ENCODE measurements at places on chromosomes 13 and 19.

DNA sequence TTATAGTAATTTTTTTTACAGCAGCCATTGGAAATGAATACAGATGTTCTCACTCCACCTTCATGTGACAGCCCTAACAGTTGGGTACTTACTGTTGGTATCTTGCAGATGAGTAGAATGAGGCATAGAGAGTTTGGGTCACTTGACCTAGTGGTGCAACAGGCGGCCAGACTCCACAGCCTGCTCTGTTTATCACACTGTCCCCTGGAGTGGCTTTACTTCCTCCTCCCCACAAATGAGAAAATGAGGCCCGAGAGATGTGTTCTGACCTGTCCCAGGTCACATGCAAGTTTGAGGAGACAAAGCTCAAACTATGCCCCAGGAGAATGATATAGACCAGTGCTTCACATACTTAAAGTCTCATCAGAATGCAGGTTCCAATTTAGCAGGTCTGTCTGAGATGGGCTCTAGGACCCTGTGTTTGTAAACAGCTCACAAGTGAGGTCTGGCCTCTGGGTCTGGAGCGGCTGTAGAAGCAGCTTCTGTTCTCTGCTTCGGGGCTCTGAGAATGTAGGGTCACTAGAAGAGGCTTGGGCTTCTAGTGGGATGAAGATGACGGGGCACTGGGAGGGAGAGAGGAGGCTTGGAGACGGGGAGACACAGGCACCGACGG lies 37.4 kb upstream of the RCBTB2 start:
- no peak for DNase-seq

- DNase-seq: no peak
Measured at GRCh38 chr13:100958831-100959230, 284.2 kb upstream of the TMTC4 start.

DNA sequence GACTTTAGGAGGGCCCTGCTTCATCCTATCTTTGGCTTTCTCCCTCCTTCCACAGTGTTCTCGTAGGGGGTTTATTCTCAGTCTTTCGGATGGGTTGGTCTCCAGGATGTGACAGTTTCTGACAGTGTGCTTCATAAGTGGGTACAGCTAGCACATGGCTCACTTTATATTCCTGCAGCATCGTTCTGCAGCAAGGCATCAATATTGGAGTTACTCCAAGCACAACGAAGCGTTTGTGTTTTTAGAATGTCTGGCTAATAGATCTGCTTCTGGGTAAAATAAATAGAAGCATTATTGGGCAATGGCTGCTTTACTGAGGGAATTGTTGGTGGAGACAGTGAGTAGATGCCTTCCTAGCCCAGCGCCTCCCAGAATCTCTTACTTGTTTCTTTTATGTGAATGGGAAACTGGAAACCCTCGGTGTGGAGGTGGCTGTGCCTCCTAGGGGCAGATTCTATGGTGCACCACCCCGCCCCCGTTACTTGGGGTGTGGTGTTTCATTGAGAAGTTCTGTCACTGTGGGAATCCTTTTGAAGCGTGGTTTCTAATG lies 2.0 kb downstream of the FARP1 start:
- peak; percentile 13 for DNase-seq

DNA sequence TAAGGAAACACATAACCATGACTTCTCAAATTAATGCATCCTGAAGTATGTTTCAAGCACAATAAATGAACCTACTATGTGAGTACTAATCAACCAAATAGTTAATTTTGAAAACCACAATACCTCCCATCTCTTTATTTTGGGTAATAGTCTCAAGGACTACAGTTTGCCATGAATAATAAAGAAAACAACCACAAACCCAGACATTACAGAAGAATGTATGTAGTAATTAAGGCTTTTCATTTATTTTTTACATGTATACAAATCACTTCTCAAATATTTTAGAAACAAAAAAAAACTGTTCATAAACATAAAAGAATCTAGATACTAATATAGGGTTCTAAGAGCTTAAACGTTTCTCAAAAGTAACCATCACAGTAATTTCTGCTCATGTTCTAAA lies 6.8 kb downstream of the KATNAL1 start:
- DNase-seq: no peak

DNA sequence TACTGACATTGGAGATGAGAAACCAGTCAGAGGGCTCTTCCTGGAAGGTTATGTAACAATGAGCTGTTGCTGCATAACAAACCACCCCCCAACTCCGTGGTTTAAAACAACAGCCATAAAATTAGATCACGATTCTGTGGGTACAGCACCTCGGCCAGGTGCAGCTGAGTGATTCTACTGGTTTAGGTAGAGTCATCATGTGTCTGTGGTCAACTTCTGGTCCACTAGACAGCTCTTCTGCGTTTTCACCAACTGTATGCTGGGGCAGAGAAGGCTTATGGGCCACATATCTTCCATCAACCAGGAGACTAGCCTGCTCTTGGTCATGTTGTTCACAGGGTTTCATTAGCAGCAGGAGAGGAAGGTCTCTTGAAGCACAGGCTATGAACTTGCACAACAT lies 585.5 kb downstream of the KCTD12 start:
- no peak for DNase-seq

- DNase-seq: no peak
Measured at GRCh38 chr19:7874076-7874896, at the start of gene PRR36. Gene PRR36 (minus strand): TSS chr19:7874390. CDS start chr19:7873689, 701 bp downstream.

DNA sequence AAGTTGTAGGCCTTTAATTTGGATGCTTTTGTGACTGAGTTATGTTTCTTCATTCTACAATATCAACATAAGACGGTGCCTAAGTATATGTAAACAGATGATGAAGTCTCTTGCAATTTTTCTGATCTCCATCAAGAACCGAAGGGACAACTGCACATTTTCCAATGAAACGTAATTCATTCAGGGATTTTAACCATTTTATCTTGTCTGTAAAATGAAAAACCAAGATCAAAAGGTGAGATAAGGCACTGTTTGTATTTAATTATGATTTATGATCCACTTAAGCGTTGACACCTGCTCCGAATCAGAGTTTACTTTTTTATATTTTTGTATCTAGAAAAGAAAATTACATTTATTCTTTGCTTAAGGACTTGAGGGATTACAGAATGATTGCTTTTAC lies 556.8 kb upstream of the ARGLU1 start:
- no peak for DNase-seq

- no peak for DNase-seq
Measured at GRCh38 chr13:76958841-76959432, 10.6 kb downstream of the ACOD1 start.

DNA sequence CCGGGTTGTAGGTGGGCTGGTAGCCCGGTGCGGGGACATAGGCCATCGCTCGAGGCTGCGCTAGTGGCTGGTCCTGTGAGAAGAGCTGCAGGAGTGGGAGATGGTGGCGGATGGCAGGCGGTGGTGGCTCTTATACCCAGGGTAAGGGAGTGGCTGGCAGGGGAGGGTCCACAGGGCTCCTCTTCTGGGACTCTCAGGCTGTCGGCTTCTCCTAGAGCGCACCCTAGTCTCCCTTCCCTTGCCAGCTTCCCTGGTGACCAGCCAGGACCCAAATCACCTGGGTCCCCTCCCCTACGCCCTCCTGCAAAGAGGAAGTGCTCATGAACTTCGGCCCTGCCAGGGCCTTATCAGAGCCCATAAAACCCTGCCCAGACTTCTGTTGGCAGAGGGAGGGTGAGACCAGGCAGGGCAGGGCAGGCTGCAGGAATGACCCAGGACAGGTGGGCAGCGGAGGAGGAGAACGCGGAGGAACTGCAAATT lies at the start of gene LGALS4:
Gene LGALS4 (minus strand): TSS at position 105 of the 480 bp plus-strand sequence. CDS start 59 bp downstream, at position 46.
- DNase-seq: no peak

- no peak for DNase-seq
Measured at GRCh38 chr19:23527797-23528196, 132.5 kb upstream of the ZNF91 start.

GRCh38 chr13:69226427-69226826 lies 881.2 kb upstream of the ATXN8OS start:
- no peak for DNase-seq

DNA sequence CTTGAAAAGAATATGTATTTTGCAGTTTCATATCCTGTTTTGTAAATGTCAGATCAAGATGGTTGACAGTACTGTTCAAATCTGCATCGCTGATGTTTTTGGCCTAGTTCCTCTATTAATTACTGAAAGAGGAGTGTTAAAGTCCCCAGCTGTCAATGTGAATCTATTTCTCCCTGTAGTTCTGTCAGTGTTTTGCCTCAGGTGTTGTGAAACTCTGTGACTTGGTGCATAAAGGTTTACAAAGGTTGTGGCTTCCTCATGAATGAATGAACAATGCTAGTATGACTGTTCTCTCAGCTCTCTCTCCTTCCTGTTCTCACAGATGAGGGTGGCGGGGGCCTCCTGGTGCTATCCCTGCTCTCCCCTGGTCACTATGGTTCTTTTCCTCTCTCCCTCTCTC lies 142.4 kb downstream of the MYCBP2 start:
- DNase-seq: no peak

DNA sequence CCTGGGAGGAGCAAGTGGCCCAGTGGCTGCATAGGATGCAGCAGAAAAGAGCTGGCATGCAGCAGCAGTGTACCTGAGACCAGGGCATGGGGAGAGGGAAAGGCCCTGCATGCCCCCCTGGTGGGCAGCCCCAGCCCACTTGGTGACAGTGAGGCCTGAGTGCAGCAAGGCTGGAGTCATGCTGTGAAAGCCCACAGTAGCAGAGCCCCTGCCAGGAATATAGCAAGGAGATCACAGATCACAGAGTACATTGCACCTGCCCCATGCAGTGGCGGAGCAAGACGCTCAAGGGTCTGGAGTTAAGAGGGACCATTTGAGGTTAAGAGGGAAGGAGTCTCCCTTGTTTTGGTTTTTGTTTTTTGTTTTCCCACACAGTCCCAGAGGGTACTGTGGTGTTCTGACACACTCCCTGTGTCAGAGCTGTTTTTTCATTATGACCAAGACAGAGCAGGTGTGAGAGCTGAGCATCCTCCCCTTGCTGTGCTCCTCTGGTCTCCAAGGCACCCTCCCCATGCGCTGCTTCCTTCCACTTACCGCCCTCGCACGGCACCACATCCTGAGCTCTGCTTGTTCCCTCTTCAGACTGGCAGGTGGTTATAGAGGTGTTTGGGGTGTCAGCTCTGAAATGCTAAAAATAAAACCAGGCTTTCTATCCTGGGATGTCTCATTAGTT lies 85.0 kb upstream of the UBL3 start:
- no peak for DNase-seq

- no peak for DNase-seq
Measured at GRCh38 chr19:48920949-48921348, 12.6 kb upstream of the DHDH start.

GRCh38 chr13:104593693-104594092 lies 1527.5 kb upstream of the SLC10A2 start:
- no peak for DNase-seq

DNA sequence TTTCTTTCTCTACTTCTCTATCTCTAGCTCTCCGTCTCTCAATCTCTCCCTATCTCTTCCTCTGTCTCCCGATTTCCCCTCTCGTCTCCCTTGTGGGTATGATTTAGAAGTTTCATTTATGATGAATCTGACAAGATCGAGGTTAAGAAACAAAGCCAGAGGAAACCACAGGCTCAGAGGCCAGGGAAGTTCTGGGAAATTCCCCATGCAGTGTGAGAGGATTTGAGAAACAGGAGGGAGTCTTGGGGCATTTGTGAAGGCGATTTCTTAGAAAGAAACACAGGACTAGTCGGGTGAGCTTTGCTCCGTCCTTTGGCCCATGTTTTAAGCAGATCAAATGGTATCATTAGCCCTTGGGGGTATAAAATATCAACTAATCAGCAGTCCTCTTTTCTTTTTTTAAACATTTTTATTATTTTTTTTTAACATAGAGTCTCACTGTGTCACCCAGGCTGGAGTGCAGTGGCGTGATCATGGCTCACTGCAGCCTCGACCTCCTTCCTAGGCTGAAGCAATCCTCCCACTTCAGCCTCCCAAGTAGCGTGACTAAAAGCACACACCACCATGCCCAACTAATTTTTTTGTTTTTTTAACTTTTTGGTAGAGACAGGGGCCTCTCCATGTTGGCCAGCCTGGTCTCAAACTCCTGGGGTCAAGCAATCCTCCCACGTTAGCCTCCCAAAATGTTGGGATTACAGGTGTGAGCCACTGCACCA lies 25.8 kb downstream of the TNFSF9 start:
- no peak for DNase-seq

- DNase-seq: no peak
Measured at GRCh38 chr19:2854849-2855248, 12.3 kb upstream of the ZNF556 start.

DNA sequence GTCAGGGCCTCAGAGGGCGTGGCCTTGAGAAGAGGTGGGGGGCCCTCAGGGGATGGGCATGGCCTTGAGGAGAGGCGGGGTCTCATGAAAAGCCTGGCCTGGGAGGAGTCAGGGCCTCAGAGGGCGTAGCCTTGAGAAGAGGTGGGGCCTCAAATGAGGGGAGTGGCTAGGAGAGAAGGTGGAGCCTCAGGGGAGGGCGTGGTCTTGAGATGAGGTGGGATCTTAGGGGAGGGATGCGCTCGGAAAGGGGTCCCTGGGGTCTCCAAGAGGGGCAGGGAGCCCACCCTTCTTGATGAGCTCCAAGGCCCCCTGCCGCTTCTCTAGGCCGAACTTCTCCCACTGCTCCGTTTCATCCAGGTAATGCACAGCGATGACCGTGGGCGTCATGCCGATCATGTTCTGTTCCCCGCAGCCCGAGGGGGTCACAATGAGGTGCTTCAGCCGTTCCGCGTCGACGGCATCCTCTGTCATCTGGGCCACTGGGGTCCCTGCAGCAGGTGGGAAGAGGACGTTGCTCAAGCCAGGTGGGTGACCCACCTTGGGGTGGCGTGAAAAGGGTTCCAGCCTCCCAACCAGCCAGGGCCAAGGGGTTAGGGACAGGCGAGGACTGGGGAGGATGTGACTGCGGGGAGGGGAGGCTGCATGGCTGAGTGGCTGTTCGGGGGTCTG lies 24.3 kb upstream of the TNFSF14 start:
- no peak for DNase-seq

DNA sequence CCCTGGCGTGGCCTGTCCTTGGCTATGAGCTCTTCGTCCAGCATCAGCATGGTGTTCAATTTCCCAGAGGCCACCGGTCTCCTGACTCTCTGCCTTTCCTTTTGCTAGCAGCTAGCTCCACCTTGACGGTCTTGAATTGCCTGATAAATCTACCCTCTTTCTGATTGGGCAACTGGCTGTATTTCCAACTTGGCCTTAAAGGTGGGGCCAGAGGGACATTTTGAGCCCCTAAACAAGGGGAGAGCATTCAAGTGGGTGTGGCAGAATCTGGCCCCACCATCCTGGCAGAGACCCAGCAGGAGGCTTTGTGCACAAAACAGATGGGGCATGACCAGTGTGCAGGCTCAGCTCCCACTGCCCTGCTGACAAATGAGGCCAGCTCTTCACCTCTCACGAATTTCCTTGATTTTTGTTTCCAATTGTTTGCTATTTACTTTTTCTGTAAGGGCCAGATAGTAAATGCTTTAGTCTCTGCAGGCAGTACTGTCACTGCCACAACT lies 148.9 kb upstream of the VSTM2B start:
- DNase-seq: no peak

DNA sequence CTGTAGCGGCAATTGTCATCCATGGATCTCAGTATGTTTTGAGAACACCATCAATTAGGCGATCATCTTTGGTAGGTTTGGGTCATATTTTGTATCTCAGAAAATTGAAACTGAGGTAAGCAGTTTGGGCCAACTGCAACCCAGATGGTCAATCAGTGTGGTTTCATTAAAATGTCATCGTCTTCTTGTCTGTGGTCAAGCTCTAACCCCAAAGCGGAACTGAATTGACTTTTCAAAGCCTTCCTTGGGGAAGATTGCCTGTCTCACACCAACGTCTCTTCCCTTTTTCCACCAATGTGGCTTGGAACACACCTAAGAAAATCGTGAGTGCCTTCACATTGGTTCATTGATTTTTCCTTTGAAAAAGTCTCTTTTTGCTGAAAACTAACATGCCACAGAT lies 56.3 kb upstream of the UBAC2 start:
- no peak for DNase-seq

Data from BJ (cell line).